Left lung (tissue), 14 donors: ENCODE measurements at places on chromosomes 4 and X. TPM values are rescaled to one million over a fixed set of nuclear protein-coding genes. Genes with fewer than 3 reads are reported as not detected.

DNA sequence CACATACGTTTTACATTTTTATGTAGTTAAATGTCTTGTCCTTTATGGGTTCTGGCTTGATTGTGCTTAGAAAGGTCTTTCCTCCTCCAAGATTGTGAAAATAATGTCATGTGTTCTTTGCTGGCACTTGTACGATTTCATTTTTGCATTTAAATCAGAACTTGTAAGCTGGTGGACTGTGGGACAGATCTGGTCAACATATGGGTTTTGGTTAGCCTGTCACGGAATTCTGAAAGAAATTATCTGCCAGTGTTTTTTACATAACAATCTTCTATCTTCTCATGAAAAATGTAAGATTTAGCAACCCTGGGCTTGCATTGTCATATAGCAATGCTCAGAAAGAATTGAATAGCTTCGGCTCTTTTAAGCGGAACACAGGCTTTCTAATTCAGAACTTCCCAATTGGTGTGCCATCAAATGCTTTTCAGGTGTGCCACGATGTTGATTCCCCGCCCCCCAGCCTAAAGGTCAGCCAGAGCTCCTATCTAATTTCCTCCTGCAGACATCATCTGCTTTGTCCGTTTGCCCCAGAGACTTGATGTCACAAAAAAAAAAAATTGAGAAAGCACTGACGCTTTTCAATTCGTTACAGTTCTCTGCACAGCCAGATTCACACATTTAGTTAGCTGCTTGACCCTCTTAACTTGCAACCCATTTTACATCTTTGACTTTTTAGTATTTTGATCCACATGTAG lies 16.2 kb downstream of the AFF1 start:
- H3K27me3 ChIP-seq, result no peaks in the 10 kb centered on the region
- no peak for DNase-seq
- peaks cover 24% of the 10 kb centered on the region for H3K4me1 ChIP-seq
- peaks cover 19% of the 10 kb centered on the region for H3K36me3 ChIP-seq

DNA sequence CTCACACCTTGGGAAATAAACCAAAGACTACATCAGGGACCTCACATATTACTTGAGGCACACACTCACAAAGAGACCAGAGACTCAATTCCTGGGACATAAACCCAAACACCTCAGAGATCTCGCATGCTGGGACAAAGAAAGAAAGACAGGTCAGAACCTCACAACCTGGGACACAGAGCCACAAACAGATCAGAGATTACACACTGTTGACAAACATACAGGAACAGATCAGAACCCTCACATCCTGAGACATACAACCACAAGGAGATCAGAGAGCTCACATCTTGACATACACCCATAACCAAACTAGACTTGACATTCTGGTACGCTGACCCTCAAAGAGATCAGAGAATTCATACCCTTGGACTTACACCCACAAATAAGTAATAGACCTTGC lies 17.3 kb downstream of the SUV39H1 start:
- no peaks in the 10 kb centered on the region for H3K27me3 ChIP-seq
- DNase-seq, result no peak
- no peaks in the 10 kb centered on the region for H3K4me1 ChIP-seq
- no peak overlapping the region for H3K27ac ChIP-seq
- H3K36me3 ChIP-seq, result no peaks in the 10 kb centered on the region
- no peak overlapping the region for H3K4me3 ChIP-seq

- no peaks in the 10 kb centered on the region for H3K36me3 ChIP-seq
- no peak overlapping the region for H3K27ac ChIP-seq
- no peak overlapping the region for H3K4me3 ChIP-seq
- DNase-seq, result no peak
- H3K4me1 ChIP-seq, result no peaks in the 10 kb centered on the region
- H3K27me3 ChIP-seq, result no peaks in the 10 kb centered on the region
These were observed 51.7 kb downstream of the ADGRG2 start for GRCh38 chrX:19070555-19070994.

DNA sequence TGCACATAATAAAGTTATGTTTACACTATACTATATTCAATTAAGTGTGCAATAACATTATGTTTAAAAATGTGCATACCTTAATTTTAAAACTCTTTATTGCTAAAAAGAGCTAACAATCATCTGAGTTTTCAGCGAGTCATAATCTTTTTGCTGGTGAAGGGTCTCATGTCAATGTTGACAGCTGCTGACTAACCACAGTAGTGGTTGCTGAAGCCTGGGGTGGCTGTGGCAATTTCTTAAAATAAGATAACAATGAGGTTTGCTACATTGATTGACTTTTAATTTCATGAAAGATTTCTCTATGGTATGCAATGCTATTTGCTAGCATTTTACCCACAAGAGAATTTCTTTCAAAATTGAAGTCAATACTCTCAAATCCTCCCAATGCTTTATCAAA lies 58.6 kb downstream of the C4orf46 start:
- DNase-seq, result no peak
- H3K36me3 ChIP-seq, result no peaks in the 10 kb centered on the region
- H3K27ac ChIP-seq, result no peak overlapping the region
- no peak overlapping the region for H3K4me3 ChIP-seq
- peaks cover 4% of the 10 kb centered on the region for H3K4me1 ChIP-seq

DNA sequence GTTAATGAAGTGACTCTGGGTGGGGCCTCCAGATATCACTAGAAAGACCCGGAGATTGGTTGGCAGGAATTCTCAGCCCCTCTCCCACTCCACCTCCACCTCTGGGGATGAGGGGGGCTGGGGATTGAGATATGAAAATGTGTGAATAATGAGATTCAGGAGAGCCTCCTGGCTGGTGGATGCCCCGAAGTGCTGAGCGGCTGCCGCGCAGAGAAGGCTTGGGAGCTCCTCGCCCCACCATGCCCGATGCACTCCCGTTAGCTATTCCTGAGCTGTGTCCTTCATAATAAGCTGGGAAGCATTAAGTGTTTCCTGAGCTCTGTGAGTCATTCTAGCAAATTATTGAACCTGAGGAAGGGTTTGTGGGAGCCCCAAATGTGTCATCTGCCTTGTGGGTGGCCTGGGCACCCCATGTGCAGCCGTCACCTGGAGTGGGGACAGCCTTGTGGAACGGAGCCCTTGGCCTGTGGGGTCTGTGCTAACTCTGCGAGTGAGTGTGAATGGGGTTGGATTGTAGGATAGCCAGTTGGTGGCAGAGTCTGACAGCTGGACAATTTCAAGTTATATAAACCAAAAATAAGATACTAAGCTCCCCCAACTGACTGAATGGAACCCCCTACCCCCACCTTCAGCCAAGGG lies 4.4 kb upstream of the MAEA start:
- no peak overlapping the region for H3K27ac ChIP-seq
- H3K36me3 ChIP-seq, result no peaks in the 10 kb centered on the region
- no peaks in the 10 kb centered on the region for H3K27me3 ChIP-seq

TSPAN6 gene
- 21.0 TPM for total RNA-seq

GRCh38 chr4:105350859-105351490 lies 122.9 kb downstream of the PPA2 start:
- H3K36me3 ChIP-seq, result no peaks in the 10 kb centered on the region
- no peak for DNase-seq
- H3K4me3 ChIP-seq, result no peak overlapping the region
- no peaks in the 10 kb centered on the region for H3K27me3 ChIP-seq
- no peak overlapping the region for H3K27ac ChIP-seq

GRCh38 chr4:76748649-76749048 lies 149.3 kb downstream of the SOWAHB start:
- H3K27ac ChIP-seq, result no peak overlapping the region
- H3K4me1 ChIP-seq, result peaks cover 6% of the 10 kb centered on the region
- no peak overlapping the region for H3K4me3 ChIP-seq
- H3K36me3 ChIP-seq, result no peaks in the 10 kb centered on the region

DNA sequence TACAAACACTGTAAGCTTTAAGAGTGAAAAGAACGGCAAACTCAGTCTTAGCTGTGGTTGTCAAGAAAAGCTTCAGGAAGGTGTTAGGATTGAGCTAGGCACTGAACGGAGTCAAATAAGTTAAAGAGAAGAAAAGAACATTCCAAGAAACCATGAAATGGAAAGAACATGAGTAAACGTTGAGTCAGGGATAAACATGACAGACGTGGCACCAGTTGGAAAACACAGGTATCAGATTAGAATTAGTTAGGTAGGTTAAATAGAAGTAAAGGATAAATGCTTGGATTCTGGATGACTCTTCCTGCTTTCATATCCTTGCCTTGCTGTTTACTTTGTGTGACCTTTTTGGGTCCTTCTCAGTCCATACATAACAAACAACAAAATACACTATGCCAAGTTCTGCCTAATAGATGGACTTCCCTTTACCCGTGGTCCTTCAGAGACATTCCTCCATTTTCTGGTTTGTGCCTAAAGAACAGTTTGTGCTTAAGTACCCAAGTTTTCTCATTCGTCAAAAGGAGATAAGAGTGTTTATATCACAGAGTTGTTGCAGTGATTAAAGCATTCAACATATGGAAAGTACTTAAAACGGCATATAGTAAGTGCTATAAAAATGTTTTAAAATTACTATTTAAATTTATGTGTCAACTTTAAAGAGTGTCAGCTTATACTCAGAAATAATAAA lies 446.9 kb downstream of the TMA16 start:
- H3K27ac ChIP-seq, result no peak overlapping the region
- H3K36me3 ChIP-seq, result no peaks in the 10 kb centered on the region
- no peaks in the 10 kb centered on the region for H3K4me1 ChIP-seq
- H3K27me3 ChIP-seq, result no peaks in the 10 kb centered on the region
- H3K4me3 ChIP-seq, result no peak overlapping the region

GRCh38 chr4:152565333-152565732 lies 29.4 kb upstream of the FBXW7 start:
- H3K27ac ChIP-seq, result no peak overlapping the region
- H3K27me3 ChIP-seq, result no peaks in the 10 kb centered on the region
- no peaks in the 10 kb centered on the region for H3K36me3 ChIP-seq
- no peak overlapping the region for H3K4me3 ChIP-seq
- no peak for DNase-seq

DNA sequence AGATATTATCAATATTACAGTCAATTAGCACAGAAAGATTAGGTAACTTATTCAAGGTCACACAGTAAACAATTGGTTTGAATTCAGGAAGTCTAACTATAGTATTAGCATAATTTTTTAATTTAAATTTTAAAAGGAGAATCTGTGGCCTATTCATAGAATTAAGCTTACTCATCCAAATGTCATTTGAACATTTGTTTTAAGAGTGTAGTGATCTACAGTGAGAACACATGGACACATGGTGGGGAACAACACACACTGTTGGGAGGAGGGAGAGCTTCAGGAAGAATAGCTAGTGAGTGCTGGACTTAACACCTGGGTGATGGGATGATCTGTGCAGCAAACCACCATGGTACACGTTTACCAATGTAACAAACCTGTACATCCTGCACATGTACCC lies 48.3 kb downstream of the MEPE start:
- H3K27me3 ChIP-seq, result no peaks in the 10 kb centered on the region
- no peaks in the 10 kb centered on the region for H3K4me1 ChIP-seq
- no peak for DNase-seq
- no peaks in the 10 kb centered on the region for H3K36me3 ChIP-seq
- H3K4me3 ChIP-seq, result no peak overlapping the region
- no peak overlapping the region for H3K27ac ChIP-seq

DNA sequence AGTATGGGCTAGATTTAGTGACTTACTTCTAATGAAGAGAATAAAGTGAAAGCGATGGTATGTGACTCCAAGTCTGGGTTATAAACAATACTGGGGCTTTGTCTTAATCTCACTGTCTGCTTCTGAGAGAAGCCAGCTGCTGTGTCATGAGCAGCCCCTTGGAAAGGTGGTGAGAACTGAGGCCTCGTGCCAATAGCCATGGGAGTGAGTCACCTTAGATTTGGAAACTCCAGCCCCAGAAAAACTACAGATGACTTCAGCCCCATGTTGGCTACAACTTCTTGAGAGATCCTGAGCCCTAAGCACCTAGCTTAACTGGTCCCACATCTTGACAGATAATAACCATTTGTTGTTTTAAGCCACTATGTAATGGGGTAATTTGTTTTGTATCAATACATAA lies 77.6 kb downstream of the CWH43 start:
- H3K4me1 ChIP-seq, result no peaks in the 10 kb centered on the region
- H3K27ac ChIP-seq, result no peak overlapping the region
- no peak overlapping the region for H3K4me3 ChIP-seq
- H3K36me3 ChIP-seq, result no peaks in the 10 kb centered on the region

DNA sequence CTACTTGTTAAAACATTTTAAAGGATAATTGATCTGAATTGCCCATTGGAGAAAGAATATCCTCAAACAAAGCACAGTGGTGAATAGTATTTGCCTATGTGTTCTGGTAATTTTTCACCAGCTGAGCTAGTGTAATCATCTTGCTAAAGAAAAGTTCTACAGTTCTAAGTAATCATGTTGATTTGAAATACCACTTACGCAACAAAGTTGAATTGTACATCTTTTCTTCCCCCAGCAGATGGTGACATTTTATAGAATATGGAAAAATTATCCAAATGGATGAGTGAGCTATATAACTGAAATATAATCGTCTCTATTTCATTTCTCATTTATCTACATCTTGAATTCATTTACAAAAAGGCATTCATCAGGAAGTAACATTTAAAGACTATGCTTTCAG lies 9.7 kb upstream of the ZNF674 start:
- H3K36me3 ChIP-seq, result no peaks in the 10 kb centered on the region
- H3K27ac ChIP-seq, result no peak overlapping the region
- H3K4me1 ChIP-seq, result no peaks in the 10 kb centered on the region
- H3K4me3 ChIP-seq, result no peak overlapping the region
- no peaks in the 10 kb centered on the region for H3K27me3 ChIP-seq

DNA sequence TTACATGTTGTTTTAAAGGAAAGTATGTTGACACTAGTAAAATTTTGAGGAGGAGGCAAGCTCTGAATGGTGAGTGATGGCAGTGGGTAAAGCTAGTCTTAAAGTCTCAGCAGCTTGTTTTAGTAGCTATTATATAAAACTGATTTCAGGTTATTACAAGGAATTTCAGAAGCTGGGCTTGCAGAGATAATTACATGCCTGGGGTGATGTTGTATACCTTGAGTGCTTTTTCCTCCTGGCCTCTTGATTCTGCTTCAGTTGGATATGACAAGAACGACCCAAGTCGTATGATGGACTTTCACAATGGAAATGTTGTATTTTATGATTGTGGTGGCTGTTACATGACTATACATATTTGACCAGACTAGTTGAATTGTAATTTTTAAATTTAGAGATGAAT lies 175.5 kb upstream of the ADGRL3 start:
- no peak overlapping the region for H3K4me3 ChIP-seq
- DNase-seq, result no peak
- no peaks in the 10 kb centered on the region for H3K36me3 ChIP-seq
- no peaks in the 10 kb centered on the region for H3K4me1 ChIP-seq
- no peak overlapping the region for H3K27ac ChIP-seq
- no peaks in the 10 kb centered on the region for H3K27me3 ChIP-seq

- no peaks in the 10 kb centered on the region for H3K27me3 ChIP-seq
- no peak overlapping the region for H3K4me3 ChIP-seq
- no peaks in the 10 kb centered on the region for H3K4me1 ChIP-seq
- no peak overlapping the region for H3K27ac ChIP-seq
- no peaks in the 10 kb centered on the region for H3K36me3 ChIP-seq
- DNase-seq, result no peak
These were observed 17.5 kb downstream of the RAB39B start for GRCh38 chrX:155246748-155247147.

TMEM187 gene
- total RNA-seq, result 13.5 TPM

- no peaks in the 10 kb centered on the region for H3K36me3 ChIP-seq
- H3K27ac ChIP-seq, result no peak overlapping the region
- H3K4me1 ChIP-seq, result no peaks in the 10 kb centered on the region
- no peak for DNase-seq
These were observed 45.7 kb downstream of the MID1 start for GRCh38 chrX:10574663-10575062.
